ENCODE measurements at places on chromosomes 4 and X.

GRCh38 chr4:93776386-93777080 is 52.0 kb upstream of the ATOH1 start:
- DNase-seq, result no peak

GRCh38 chrX:2614911-2615310 is 76.2 kb upstream of the CD99 start:
- peak; percentile 83 for DNase-seq

- DNase-seq, result no peak
Observed at GRCh38 chr4:159070742-159071141, 32.1 kb upstream of the RAPGEF2 start.

- DNase-seq, result no peak
Observed at GRCh38 chr4:123417813-123418212, 21.2 kb downstream of the SPRY1 start.

Measured in NB4 (cell line).